NT2/D1 (cell line): ENCODE measurements at places on chromosomes 6 and 20.

- DNase-seq = no peak
Measured at GRCh38 chr20:59323731-59324130, 23.3 kb downstream of the EDN3 start.

GRCh38 chr6:78700991-78701390 is 166.4 kb upstream of the IRAK1BP1 start:
- DNase-seq = no peak

DNA sequence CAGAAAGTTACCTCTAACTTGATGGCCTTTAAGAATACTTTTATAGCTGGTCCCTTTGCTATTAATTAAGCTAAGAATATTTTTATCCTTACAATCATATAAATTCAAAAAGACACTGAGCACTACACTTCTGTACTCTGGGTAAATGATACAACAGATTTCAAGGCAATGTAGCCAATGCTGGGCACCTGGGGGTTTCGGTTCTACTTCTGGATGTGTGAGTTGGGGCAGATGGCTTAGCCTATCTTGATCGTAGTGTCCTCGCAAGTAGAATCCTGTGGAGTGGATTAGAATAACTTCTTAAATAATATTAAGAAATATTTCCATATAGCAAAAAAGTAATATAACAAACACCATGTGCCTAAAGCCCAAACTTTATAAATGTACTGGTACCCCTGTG is 96.9 kb upstream of the NT5E start:
- no peak for DNase-seq

GRCh38 chr20:11217326-11218172 is 543.8 kb upstream of the JAG1 start:
- DNase-seq = no peak

DNA sequence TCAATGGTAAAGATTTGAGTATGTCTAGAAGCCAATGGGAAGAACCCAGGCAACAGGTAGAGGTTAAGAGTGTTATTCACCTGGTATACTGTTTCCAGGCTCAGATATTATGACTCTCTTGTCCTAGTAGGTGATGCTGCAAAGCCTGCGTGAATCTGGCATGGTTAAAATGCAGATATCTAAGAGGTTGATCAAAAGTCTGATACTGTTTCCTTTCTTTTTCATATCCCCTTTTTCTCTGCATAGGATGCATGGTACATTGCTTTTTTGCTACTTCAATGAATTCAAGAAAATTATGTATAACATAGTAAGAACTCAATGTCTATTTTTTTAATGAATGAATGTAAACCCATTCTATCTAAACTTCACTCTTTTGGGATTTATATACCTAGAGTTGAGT is 284.3 kb upstream of the KHDRBS2 start:
- DNase-seq = no peak

DNA sequence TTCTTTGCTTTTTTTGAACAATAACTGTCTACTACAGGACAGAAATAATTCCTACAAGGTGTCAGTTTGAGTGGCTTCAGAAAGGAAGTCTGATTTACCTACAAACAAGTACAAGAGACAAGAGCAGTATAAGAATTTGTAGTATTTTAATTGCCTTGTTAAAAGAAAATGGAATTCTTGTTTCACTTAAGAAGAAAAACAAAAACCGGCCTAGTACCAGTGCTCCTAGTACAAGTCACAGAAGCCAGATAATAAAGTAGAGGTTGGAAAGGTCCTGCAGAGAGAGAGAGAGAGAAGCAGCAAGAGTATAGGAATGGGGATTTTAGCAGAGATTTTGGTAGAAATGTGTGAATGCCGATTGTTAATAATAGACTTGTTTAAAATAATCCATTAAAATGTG is 6.4 kb downstream of the TAB2 start:
- no peak for DNase-seq

DNA sequence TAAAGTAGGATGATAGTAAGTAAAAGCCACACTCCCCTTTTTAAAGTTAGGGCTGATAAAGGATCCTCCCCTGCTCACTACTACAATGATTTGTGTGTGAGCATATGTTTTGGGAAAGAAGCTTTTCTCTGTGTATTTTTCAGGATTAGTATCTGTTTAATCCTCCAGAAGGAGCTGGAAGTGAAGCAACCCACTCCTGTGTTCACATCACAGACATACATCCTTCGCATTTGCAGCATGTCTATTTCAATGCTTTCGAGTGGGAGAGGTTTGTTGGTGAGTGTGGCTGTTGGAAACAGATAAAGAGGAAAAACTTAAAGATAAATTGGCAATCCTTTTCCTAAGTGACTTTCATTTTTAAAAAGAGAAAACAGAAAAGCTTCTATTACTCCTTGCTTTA is 31.6 kb upstream of the RGS17 start:
- no peak for DNase-seq

DNA sequence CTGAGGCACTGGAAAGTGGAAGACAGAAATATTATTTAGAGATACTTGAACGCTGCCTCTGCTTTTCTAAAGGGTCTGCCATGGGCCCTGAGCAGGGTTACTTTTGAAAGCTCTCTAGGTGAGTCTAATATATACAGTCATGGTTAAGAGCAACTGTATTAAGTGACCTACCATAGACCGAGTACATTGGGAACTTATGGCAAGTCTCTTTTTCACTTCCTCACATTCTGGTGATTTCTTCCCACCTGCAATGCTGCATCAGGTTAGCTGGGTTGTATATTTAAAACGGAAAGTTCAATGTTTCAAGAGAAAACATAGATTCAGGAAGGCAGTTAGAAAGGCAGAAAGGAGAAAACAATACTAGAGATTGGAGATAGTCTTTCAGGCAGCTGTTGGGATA is 154.7 kb downstream of the PHF3 start:
- DNase-seq = no peak

GRCh38 chr20:40891351-40891750 is 137.3 kb upstream of the TOP1 start:
- no peak for DNase-seq

- DNase-seq = no peak
Measured at GRCh38 chr6:169008641-169009257, 244.9 kb downstream of the THBS2 start.

DNA sequence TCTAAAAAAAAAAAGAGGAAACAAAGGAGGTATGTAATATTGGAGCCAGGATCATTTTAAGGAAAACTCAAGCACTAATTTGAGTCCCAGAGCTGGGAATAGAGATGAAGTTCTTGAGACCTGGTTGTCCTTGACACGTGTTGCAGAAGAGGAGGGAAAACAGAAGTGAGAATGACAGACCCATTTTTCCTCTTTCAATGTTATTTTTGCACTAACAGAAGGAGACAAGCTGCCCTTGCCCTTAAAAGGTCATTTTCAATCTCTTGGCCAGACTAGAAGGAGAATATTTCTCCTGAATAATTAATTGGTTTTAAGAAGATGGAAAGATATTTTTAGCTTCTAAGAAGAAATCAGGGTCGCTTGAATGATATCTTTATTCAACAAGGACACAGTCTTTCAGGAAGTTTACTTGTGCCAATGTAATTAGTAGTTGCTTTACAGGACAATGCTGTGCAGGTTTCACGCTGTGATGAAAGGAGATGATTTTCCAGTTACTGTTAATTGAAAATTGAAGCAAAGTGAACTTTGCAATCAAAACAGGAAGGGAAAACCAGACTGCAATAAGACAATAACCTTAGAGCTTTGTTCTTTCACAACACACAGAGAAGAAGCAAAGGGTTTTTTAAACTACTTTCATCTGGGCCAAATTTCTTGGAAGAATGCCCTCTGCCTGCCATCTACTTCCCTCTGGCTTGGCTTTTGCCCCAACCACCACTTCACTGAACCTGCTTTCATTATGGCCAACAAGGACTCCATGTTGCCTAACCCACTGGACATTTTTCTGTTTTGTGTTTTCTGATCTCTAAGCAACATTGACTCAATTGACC is 107.8 kb upstream of the SHLD1 start:
- DNase-seq = no peak

DNA sequence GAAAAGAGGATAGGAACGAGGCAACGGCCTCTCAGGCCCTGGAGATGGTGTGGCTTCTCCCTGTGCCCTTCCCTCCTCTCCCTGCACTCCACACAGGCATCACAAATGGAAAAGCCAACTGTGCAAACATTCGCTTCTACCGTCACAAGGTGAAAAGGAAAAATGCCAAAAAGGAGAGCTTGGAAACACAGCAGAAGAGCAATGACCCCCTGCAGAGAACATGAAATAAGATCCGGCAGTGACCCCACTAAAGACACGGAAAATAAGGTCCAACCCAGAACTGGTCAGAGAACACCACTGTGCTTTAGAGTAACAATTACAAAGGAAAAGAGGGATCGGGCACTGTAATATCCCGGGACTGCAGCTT is 63.0 kb downstream of the SLC22A23 start:
- DNase-seq = no peak

DNA sequence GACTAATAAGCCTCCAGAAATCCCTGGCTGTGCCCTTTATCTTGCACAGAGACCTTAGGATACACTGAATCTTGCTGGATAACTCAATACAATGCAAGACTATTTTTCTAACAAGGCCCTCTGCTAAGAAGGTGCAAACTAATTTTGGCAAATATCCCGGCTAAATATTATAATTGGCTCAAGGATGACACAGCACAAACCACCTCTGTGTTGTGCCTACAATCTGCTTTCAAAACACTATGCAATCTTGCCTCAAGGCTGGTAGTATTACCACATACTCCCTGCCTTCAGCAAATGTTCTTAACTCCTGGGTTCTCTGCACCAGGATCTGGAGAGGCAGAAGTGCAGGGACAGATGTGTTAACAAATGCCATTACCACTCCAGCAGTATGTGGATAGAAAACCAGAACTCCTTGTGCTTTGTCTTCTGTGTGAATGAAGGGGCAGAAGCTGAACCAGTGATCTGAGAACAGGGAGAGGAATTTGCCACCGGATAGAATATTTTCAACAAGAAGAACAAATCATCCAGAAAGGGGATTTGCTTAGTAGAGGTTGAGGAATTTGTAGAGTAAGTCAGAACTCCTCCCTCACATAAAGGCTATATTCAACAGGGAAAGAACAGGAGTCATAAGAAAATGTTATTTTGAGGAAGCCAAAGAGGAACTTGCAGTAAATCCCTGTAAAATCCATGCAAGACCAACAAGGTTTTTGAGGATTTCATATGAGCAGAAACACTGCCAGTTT is 74.1 kb upstream of the SLC4A11 start:
- no peak for DNase-seq

DNA sequence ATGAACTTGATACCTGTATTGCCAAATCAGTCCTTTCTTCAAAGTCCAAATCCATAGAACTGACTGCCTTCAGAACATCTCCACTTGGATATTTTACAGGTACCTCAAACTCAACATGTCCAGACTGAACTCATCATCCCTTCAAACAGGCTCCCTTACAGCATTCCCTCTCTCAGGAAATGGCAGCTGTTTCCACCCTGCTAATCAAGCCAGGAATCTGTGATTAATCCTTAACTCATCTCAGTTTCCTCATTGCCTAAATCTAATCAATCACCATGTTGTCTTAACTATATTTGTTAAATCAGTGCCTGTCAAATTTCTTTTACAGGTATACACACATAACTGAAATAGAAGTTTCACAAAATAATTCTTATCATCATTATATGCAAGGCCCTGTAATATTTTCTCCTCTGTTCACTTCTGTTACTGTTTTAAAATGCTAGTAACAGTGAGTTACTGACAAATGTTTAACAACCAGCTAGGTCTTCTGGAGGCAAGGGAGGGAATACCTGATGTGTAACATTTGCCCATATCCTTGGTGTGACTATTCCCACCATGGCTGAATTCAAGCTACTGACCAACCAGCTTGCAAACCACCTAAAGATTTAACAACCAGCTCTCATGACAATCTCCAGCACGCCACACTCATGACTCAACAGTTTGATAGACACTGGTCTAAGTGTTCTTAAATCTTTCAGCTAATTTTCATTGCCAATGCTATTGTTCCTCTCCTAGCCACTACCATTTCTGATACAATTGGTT is 124.9 kb downstream of the ADAT2 start:
- DNase-seq = no peak

DNA sequence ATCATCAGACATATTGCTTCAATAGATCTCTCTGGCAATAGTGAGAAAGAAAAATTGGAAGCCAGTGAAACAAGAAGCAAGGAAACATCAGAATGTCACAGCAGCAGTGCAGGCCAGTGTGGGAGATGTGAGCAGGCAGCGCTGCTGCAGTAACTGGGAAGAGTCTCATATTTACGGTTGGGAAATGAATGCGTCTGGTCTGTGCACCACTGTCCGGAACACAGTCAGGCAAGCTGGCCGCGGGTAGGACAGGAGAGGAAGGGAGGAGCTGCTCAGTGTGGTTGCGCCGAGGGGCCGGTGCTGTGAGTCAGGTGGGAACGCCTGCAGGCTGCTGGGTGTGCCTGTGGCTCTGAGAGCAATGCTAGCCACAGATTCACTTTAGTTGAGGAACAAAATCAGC is 6.4 kb upstream of the PSMG4 start:
- DNase-seq = no peak

DNA sequence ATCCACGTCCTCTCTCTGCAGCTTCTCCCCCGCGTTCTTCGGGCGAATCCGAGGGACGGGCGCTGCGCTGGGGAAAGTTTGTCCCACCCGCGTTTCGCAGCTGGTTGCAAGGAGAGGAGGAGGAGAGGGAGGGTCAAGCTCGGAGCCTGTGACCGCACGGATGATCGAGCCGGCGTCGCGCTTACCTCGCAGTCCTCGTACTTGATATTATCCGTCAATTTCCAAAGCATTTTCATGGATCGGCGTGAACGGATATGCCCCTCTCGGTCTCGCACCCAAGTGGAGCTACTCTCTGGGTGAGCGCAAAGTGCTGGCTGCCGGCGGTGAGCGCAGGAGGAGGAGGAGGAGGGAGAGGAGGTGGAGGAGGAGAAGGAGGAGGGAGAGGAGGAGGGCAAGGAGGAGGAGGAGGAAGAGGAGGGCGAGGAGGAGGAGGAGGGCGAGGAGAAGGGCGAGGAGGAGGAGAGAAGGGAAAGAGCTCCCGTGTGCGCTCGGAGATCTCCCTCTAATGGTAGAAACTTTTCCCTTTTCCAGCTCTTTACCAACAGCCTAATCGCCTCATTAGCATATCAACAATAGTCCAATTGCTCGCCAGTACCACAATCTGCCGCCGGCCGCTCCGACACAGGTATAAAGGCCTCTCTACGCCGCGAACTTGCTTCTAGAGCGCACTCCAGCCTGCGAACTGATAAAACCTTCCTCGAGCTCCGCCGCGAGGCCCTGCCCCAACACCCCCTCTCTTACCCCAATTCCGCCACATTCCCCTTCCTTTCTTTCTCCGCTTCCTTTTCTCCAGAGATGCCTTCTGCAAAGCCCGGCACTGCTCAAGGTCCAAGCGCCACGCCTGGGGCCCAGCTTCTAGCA is at the start of gene TFAP2A:
TSS of gene TFAP2A (minus strand) at position 319 of the 861 bp plus-strand sequence. CDS start at position 236, 83 bp downstream.
- DNase-seq = no peak

GRCh38 chr20:47546184-47547033 is 44.7 kb downstream of the NCOA3 start:
- DNase-seq = no peak

- DNase-seq = no peak
Measured at GRCh38 chr6:169023161-169023874, 230.3 kb downstream of the THBS2 start.

DNA sequence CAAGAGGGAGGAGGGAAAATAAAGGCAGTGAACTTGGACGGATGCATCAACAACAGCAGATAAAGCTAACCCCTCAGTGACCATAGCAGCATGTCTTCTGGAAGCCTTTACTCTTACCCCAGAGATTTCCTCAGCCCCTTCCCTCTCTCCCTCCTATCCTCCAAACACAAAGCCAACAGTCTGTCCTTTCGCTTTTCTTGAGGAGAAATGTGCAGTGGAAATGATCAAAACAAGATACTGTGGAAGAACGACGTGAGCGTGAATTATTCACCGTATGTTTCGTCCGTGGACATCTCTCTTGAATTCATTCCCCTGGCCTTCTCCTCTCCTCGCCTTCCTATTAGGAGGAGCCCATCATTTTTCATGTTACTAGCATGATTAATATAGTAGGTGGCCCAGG is 8.5 kb downstream of the NRN1 start:
- DNase-seq = no peak

- DNase-seq = no peak
Measured at GRCh38 chr6:125787791-125788190, 3.0 kb upstream of the NCOA7 start.
